ENCODE measurements at places on chromosomes 4 and X. TPM values are rescaled to one million over a fixed set of nuclear protein-coding genes. Genes with fewer than 3 reads are reported as not detected.

DNA sequence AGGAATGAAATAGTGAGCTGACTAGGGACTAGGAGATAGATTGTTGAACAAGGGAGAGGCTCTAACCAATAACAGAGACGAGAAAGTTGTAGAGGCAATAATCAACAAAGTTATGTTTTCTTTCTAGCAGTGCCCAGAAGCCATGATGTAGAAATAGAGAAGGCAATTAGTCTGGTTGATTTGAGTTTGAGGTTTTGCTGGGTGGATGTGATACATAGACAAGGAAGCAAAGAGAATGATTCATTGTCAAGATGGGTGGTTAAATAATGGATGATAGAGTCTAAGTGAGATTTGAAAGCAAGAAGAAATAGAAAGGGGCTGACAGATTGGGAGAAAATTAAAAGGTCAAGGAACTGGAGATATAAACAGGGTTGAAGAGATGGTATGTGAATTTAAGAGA, 11.2 kb downstream of the RBM41 start:
- no peak for DNase-seq
- H3K36me3 ChIP-seq = peaks cover 6% of the 10 kb centered on the region
- H3K4me1 ChIP-seq = peaks cover 15% of the 10 kb centered on the region

DNA sequence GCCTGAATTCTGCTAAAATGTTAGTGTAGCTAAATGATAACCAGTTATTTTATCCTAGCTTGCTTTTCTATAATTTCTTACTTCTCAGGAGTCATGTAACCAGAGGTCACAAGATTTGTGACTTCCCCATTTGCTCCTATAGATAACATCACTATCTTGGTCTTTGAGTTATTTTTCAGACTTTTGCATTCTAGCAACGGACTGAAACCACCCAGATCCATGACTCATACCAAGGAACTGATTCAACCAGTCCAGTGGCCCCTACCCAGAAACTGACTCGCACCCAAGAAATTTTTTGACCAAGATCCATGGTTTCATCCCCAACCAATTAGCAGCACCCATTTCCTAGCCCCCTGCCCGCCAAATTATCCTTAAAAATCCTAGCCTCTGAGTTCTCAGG, 50.0 kb downstream of the IQCM start:
- peaks cover 6% of the 10 kb centered on the region for H3K4me1 ChIP-seq
- DNase-seq = no peak
- H3K4me3 ChIP-seq = no peak overlapping the region
- no peaks in the 10 kb centered on the region for H3K27me3 ChIP-seq
- H3K27ac ChIP-seq = no peak overlapping the region
- no peaks in the 10 kb centered on the region for H3K36me3 ChIP-seq

GRCh38 chr4:36133086-36133485, 111.2 kb downstream of the ARAP2 start:
- H3K27ac ChIP-seq = no peak overlapping the region
- H3K4me1 ChIP-seq = peaks cover 21% of the 10 kb centered on the region
- DNase-seq = no peak
- H3K4me3 ChIP-seq = no peak overlapping the region
- H3K36me3 ChIP-seq = peaks cover 11% of the 10 kb centered on the region

DNA sequence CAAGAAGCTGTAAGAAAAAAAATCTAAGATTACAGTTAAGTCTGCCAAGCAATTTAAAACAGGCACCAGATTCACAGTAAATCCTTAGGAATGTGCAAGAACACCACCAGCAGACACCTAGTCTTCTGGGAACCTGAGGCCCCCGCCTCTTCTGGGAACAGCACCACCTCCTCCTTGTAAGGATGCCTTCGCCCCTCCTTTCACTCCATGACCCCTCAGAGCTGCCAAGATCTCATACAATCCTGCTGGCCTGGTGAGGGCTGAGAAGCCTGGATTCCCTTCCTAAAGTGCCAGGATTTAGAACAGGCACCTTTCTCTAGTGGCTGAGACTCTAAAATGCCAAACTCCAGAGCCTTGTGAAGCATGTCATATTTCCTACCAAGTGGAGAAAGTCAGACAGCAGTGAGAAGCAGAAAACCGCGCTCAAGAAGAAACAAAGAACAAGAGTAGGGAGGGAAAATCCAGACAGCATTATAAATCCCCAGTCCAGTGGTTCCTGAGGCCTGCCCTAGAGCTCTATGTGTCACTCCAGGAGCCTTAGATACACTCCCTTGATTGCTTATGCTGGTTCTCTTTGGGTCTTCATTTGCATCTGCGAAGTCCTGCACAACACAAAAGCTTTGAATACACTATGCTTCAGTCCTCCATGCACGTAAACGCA, 166.4 kb downstream of the TSPAN5 start:
- no peak for DNase-seq
- H3K27ac ChIP-seq = no peak overlapping the region
- H3K4me3 ChIP-seq = no peak overlapping the region
- H3K36me3 ChIP-seq = no peaks in the 10 kb centered on the region
- no peaks in the 10 kb centered on the region for H3K27me3 ChIP-seq
- H3K4me1 ChIP-seq = peaks cover 44% of the 10 kb centered on the region

GRCh38 chrX:153433161-153433680, 12.6 kb downstream of the TREX2 start:
- H3K27ac ChIP-seq = no peak overlapping the region
- peaks cover 38% of the 10 kb centered on the region for H3K27me3 ChIP-seq
- no peaks in the 10 kb centered on the region for H3K36me3 ChIP-seq
- H3K4me1 ChIP-seq = no peaks in the 10 kb centered on the region

GRCh38 chrX:13587786-13588477, 18.5 kb downstream of the EGFL6 start:
- peaks cover 85% of the 10 kb centered on the region for H3K27me3 ChIP-seq
- no peaks in the 10 kb centered on the region for H3K4me1 ChIP-seq
- DNase-seq = no peak
- no peak overlapping the region for H3K27ac ChIP-seq
- H3K36me3 ChIP-seq = no peaks in the 10 kb centered on the region

The SEPTIN6 gene
- 183 TPM for total RNA-seq

The SYN1 gene
- 2.0 TPM for total RNA-seq

The DRP2 gene
- total RNA-seq = 1.2 TPM

The TRIM2 gene
- 1.4 TPM for total RNA-seq

Data from activated T-cell treated with anti-CD3 and anti-CD28 coated beads, Interleukin-2, amount 50 U/mL, for 72 hours (primary cell).